ENCODE measurements at places on chromosomes 7 and 10. TPM values are rescaled to one million over a fixed set of nuclear protein-coding genes. Genes with fewer than 3 reads are reported as not detected.

PRR15 gene
- polyA plus RNA-seq: 70.8 TPM

VSIR gene
- 47.9 TPM for polyA plus RNA-seq

- H3K36me3 ChIP-seq: no peaks in the 10 kb centered on the region
- H3K4me3 ChIP-seq: no peak overlapping the region
- DNase-seq: no peak
Observed at GRCh38 chr10:3693022-3693697, 91.8 kb downstream of the KLF6 start.

- no peak for DNase-seq
- H3K27me3 ChIP-seq: peaks cover 3% of the 10 kb centered on the region
- H3K4me1 ChIP-seq: no peaks in the 10 kb centered on the region
- H3K36me3 ChIP-seq: no peaks in the 10 kb centered on the region
- H3K4me3 ChIP-seq: no peak overlapping the region
Observed at GRCh38 chr10:76976142-76976541, 661.5 kb downstream of the KCNMA1 start.

DNA sequence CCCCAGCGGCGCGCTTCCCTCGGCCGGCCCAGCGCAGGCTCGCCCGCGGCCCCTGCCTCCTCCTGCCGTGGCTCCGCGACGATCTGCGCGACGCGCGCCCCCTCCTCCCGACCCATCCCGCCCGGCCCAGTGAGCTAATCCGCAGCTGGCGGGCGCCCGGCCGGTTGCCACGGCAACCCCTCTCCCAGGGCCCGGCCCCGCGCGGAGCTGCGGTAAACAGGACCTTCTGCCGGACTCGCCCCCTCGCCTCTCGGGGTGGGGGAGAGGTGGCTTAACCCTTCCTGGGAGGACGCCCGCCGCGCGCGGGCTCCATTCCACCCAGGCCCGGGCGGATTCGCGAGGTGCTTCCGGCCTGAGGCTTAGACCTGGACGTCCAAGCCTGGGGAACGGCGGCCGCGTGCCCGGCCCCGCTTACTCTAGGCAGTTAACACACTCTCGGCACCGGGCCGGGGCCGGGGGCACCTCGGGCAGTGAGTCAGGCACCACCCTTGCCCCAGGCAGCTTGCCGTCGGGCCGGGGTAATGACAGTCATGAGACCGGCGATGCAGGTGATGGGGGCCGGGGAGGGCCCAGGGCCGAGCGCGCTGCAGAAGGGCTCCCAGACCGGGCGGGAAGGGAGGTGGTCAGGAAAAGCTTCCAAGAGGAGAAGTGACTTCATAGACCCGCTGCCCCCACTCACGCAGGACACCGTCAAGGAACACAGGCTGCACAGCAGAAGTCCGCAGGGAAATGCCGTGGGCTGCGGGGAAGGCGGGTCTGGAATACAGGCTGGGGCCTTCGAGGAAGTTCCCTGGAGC is at the start of gene DENND2A:
Gene DENND2A, minus strand, starts transcription at position 87 of the 797 bp plus-strand sequence. CDS start 38,416 bp downstream, outside the sequence.
- peaks cover 13% of the 10 kb centered on the region for H3K4me1 ChIP-seq
- peak within 1 kb of the TSS; percentile 60 for H3K4me3 ChIP-seq
- no peaks in the 10 kb centered on the region for H3K36me3 ChIP-seq
- peak within 1 kb of the TSS; percentile 80 for H3K27ac ChIP-seq
- DNase-seq: peak; percentile 75
- H3K27me3 ChIP-seq: peaks cover 60% of the 10 kb centered on the region

DNA sequence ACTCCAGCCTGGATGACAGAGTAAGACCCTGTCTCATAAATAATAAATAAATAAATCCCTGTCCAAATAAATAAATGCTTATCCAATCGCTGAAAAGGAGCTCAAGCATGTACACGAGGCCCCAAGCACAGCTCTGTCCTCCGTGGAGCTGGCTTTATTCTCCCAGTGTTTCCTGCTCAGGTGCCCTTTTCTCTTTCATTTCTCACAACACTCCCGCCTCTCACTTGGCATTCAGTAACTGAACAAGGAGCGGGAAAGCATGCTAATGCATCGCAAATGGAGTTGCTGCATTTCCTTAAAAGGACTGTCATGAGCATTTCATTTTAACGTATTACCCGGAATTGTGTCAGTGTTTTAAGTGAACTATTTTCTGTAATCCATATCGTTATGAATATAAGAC is 210.9 kb upstream of the C7orf33 start:
- peaks cover 2% of the 10 kb centered on the region for H3K36me3 ChIP-seq
- H3K4me3 ChIP-seq: no peak overlapping the region

GRCh38 chr10:72375173-72375572 is 20.5 kb upstream of the DNAJB12 start:
- H3K36me3 ChIP-seq: peaks cover 18% of the 10 kb centered on the region
- H3K4me1 ChIP-seq: no peaks in the 10 kb centered on the region
- H3K27me3 ChIP-seq: no peaks in the 10 kb centered on the region

GRCh38 chr10:48465860-48466521 is 138.9 kb downstream of the ARHGAP22 start:
- DNase-seq: no peak
- H3K4me1 ChIP-seq: peaks cover 37% of the 10 kb centered on the region
- H3K4me3 ChIP-seq: no peak overlapping the region
- no peak overlapping the region for H3K27ac ChIP-seq
- H3K36me3 ChIP-seq: no peaks in the 10 kb centered on the region

DNA sequence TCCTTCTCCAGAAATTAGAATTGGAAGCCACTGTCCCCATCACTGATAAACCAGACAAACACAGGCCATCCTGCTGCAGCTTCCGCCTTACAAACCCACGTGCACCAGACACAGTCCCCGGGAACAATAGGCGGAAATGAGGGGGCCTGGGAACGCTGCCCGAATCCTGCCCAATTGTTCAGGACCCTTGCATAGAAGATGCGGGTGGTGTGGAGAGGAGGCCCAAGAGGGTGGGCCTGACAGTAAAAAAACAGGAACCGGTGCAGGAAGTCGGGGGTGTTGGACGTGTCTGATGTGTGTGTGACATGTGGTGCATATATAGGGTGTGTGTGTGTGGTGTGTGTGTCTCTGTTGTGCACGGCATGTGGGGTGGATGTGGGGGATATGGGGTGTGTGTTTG is 26.5 kb upstream of the CHST15 start:
- no peaks in the 10 kb centered on the region for H3K27me3 ChIP-seq
- H3K36me3 ChIP-seq: no peaks in the 10 kb centered on the region
- H3K4me1 ChIP-seq: no peaks in the 10 kb centered on the region
- H3K4me3 ChIP-seq: no peak overlapping the region
- H3K27ac ChIP-seq: no peak overlapping the region
- peak; percentile 21 for DNase-seq

GRCh38 chr7:101859411-101860106 is 42.1 kb downstream of the CUX1 start:
- H3K27me3 ChIP-seq: no peaks in the 10 kb centered on the region
- no peak overlapping the region for H3K4me3 ChIP-seq
- H3K4me1 ChIP-seq: no peaks in the 10 kb centered on the region
- H3K27ac ChIP-seq: no peak overlapping the region
- peaks cover 2% of the 10 kb centered on the region for H3K36me3 ChIP-seq
- no peak for DNase-seq

DNA sequence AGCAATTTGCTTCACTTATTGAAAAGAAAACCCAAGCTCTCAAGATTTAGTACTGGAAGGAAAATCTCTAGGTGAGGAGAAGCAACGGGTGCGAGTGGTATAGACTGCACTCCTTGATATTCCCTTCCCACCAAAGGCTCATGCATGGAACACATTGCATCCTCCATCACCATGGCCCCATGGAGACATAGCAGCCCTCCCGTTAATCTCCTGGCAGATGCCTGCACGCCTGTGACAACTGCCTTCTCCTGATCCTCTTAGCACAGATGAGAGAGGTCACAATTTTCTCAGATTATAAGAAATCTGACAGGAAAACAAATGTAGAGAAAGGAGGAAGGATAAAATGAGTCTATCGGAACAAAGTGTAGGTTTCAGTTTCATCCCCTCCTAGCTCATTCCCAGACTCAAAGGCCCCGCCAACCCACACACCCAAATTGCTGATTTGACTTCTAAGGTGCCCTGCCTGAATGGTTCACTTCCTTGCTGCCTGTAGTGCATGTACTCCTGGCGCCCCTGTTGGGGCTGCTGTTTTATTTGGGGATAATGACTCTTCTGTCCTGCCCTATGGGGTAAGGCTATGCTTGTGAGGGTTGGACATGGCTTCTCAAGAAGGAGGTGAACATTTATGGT is 50.0 kb downstream of the PLXNA4 start:
- no peak overlapping the region for H3K27ac ChIP-seq
- no peaks in the 10 kb centered on the region for H3K36me3 ChIP-seq
- H3K4me1 ChIP-seq: no peaks in the 10 kb centered on the region
- no peak for DNase-seq
- no peak overlapping the region for H3K4me3 ChIP-seq

DNA sequence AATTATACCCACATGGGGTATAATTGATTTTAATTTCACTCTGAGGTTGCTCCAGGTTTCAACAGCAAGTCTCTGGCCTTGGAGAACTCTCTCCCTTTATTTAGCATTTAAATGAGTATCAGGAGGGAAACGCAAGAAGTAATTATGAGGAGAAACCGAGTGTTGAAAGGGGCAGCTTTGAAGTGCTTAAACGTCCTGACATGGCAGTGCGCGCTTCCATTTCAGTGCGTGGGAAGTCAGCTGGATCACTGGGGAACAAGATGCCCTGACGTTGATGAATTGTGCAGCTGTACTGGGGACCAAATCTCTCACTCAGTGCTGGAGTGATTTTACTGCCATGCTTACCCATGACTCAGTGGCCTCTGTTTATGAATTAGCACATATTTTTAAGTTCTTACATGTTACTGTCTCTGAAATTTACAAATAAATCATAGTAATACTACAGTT is 106.0 kb upstream of the PRR15 start:
- peaks cover 6% of the 10 kb centered on the region for H3K4me1 ChIP-seq
- H3K4me3 ChIP-seq: no peak overlapping the region
- H3K27me3 ChIP-seq: no peaks in the 10 kb centered on the region
- H3K36me3 ChIP-seq: no peaks in the 10 kb centered on the region
- no peak for DNase-seq
- no peak overlapping the region for H3K27ac ChIP-seq

DNA sequence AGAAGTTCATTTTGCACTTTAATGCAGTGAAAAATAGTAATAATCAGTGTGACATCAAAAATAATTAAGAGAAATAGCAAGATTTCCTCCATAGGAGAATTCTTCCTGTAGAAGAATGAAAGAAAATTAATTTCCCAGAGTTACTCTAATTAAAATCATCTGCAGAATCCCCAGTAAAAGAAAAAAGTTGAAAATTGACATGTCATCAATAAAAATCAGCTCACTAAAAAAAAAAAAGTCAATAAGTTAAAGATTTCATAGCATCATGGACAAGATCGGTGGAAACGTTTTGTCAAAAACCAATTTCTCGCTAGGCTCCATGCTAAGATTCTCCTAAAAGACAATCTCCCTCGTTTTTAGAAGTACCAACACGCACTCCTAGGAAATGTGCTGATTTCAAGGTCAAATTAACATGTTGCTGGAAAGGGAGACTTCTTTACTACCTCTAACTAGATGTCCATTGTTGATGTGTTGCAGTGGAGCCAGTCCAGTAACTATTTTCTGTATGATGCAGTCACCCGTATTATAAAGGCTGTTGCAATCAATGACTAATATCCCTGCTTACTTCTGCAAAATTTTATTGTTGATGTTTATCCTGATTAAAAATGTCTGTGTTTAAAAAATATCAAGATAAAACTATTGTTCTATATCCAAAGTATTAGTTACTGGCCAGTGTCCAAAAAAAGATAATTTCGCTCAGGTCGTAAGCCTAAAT is 591.9 kb upstream of the MGMT start:
- H3K4me1 ChIP-seq: no peaks in the 10 kb centered on the region
- DNase-seq: no peak
- no peaks in the 10 kb centered on the region for H3K36me3 ChIP-seq
- H3K27ac ChIP-seq: no peak overlapping the region
- H3K4me3 ChIP-seq: no peak overlapping the region
- peaks cover 2% of the 10 kb centered on the region for H3K27me3 ChIP-seq

DNA sequence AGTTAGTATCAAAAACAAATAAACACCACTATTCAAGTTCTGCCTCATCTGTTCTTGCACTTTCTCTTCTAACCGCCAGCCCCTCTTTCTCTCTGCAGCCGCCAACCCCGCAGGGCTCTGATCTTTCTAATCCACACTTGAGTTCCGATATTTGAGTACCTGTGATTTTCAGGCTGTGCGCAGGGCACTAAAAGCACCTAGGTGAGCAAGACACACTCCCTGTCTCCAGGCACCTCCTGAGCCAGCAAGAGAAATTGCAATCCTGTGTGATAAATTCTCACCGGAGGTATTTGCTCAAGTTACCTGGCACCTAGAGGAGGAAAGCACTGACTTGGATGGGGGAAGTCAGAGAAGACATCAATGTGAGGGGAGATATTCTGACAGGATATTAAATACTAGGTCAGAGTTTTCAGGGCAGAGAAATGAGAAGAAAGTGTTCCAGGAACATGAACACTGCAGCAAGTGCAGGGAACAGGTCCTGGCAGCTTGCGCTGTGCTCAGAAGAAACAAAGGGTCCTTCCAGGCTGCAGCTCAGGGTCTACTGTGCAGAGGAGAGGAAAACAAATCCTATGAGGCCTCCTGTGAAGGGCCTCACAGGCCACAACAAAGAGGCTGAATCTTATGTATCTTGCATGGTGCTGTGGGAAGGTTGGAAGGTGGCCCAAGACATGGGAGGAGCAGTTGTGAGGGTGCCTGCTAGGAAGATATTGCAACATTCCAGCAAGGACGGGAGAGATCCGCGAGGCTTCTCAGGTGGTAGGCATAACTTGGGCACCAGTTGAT is 568.7 kb upstream of the MGMT start:
- H3K27ac ChIP-seq: no peak overlapping the region
- no peak for DNase-seq
- H3K27me3 ChIP-seq: peaks cover 33% of the 10 kb centered on the region
- no peak overlapping the region for H3K4me3 ChIP-seq

DNA sequence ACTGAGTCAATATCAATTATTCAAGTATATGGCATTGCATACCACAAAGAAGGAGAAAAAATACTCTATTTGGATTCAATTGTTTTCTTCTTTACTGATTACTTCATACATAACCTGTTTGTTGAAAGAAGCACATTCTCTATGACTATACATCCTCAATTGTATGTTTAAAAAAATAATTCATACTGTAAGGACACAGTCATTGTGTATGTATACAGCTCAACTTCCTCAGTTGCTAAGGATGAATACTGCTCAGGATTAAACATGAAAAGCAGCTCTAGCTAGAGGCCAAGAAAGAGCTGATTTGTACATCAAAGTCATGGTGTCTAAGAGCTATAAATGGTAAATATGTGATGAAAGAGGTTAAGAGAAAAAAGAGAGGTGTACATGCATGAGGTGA is 15.8 kb upstream of the BPGM start:
- no peak for DNase-seq
- H3K4me3 ChIP-seq: no peak overlapping the region
- H3K27ac ChIP-seq: no peak overlapping the region

GRCh38 chr10:43888586-43888985 is 239.9 kb upstream of the ZNF32 start:
- no peak for DNase-seq
- H3K4me3 ChIP-seq: no peak overlapping the region
- no peaks in the 10 kb centered on the region for H3K36me3 ChIP-seq

All from large intestine (tissue), 12 donors.